ENCODE measurements at places on chromosomes 5 and 9.
A peak's percentile ranks its signal among the peaks of the same experiment; 100 is the strongest.

GRCh38 chr5:130400091-130400490, 495.8 kb downstream of the CHSY3 start:
- no peak for DNase-seq

DNA sequence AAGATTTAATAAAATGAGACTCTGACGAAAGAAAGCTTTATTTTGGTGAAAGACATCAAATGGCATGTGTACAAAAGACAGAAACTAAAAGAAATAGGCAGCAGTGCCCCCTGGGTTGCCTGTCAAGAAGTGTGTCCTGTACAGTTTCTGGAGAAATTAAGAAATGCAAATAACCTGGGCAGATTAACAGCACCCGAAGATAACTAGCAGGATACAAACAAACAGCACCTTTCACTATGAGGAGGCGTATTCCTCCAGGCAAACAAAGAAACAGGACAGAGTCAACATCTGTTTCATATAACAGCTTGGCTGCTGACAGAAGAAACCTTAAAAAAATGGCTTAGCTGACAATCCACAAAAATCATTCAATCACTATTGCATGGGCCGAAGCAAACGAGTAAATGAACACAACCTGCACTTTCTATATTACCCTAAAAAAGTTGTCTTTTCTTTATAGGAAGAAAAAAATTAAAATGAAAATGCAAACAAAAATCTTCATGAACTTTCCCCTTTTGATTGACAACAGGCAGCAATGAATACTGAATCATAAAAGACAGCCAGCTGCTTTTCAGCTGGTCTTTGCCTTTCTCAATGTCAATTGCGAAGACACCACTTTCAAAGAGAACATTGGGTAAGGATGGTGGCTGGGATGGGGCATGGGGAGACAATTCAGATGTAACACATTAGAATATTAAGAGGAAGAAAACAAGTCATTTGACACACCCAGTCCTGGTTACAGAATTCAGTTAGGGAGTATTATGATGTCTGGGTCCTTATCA, 162.1 kb downstream of the ARL15 start:
- no peak for DNase-seq

GRCh38 chr5:121873409-121873808, 21.7 kb downstream of the FTMT start:
- DNase-seq: no peak

DNA sequence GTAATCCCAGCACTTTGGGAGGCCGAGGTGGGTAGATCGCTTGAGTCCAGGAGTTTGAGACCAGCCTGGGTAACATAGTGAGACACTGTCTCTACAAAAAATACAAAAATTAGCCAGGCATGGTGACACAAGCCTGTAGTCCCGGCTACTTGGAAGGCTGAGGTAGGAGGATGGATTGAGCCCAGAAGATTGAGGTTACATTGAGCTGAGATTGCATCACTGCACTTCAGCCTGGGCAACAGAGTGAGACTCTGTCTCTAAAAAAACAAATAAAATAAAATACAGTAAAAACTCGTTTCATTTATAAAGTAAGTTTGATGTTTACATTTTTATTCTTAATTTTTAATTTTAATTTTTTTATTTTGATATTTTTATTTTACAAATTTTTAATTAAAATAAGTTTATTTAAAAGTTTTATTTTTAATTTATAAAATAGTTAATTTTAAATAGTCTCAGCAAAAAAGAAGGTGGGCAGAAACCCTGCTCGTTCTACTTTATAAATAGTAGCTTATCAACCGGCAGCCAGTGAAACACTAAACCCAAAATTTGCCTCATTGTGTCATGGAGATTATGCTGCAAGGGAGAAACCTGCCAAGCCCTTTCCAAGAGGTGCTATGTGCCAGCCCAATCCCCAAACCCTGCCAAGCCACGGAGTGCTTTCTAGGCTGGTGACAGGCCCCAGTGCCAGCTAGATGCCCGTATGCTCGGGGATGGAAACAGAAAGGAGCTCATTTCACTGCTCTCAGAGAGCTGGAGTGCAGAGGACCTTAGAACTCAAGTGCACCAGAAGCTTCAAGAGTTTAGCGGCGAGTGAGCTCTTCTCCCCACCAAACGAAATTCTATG, 38.9 kb downstream of the SERINC5 start:
- no peak for DNase-seq

- no peak for DNase-seq
Measured at GRCh38 chr5:125276096-125276495, 529.7 kb upstream of the ZNF608 start.

DNA sequence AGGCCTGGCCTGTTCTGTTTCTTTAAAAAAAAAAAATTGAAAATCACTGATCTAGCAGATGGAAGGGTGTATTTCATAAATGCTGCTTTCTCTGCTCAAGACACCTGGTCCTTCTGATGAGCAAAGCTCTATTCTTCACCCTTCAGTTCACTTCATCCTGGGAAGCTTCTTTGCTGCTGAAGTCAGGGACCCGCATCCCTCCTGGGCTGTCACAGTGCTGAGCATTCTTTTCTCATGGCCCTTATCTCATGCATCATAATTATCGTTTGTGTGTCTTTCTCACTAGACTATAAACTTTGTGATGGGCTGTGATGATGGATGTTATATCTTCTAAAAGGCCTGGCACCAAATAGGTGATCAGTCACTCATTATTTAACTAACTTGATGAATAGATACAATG, 461.0 kb downstream of the GADD45G start:
- no peak for DNase-seq

DNA sequence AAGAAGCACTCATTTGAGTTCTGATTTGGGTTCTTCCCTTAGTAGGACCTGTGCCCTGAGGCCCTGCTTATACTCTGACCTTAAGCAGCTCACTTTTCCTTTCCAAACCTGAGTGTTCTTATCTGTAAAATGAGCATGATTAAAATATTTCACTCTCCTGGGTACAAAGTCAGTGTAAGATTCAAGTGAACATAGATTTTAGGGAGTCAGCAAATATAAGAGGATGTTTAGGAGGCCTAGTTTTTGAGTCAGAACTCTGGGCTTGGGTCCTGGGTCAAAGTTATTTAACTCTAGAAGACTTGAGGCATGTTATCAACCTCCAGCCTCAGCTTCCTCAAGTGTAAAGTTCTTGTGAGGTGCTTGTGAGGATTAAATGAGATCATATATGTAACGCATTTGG, 8.7 kb upstream of the SPARC start:
- DNase-seq: no peak

- no peak for DNase-seq
Measured at GRCh38 chr9:129868023-129868871, 33.0 kb downstream of the USP20 start.

DNA sequence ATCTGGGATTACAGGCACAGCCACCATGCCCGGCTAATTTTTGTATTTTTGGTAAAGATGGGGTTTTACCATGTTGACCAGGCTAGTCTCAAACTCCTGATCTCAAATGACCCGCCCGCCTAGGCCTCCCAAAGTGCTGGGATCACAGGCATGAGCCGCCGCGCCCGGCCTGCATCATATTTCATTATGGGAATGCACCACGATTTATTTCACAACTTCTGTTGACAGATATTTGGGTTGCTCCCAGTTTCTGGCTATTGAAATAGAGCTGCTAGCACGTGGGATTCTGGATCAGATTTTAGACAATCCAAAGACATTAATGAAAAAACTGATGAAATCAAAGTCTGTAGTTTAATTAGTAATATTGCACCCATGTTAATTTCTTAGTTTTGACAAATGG, 48.4 kb upstream of the FUBP3 start:
- DNase-seq: no peak

DNA sequence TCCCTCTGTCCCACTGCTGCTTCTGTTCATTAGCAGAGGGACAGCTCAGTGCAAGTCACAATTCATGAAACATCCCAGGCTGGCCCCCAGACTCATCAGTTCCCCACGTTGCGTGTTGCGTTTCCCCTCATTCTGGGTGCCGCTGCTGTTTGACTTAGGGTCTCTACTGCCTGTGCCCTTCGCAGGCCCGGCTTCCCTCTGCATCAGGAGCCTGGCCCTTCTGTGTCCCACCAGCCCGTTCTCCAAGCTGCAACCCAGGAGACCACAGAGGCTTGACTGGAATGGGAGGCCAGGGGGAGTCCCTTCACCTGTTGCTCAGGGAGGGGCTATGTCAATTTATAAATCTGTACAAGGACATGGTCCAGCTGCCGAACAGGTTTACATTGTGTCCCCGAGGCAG, 53.9 kb upstream of the SUSD3 start:
- DNase-seq: no peak

DNA sequence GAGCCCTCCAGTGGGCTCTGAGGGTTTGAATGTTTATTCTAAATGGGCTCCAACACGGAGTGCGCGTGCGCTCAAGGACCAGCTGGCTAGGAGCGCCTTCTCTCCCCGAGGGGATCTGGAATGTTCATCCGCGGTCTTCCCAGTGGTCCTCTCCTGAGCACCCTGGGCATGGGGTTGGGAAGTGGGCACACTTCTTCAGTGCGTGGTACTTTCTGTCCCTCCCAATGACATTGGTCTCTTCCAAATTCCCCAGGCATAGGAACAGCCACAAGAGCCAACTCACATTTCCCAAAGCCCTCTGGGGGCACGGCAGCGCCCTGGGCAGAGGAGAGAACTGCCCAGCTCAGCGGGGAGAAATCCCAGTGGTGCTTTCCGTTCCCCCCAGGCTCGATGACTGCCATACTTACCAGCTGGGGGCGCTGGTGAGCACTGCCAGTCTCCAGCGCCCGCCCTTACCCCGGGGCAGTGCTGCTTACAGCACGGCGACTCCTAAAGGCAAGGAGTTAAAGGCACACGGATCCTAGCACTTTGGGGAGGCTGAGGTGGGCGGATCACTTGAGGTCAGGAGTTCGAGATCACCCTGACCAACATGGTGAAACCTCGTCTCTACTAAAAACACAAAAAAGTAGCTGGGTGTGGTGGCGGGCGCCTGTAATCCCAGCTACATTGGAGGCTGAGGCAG, 29.9 kb upstream of the OBP2B start:
- DNase-seq: peak; percentile 75

DNA sequence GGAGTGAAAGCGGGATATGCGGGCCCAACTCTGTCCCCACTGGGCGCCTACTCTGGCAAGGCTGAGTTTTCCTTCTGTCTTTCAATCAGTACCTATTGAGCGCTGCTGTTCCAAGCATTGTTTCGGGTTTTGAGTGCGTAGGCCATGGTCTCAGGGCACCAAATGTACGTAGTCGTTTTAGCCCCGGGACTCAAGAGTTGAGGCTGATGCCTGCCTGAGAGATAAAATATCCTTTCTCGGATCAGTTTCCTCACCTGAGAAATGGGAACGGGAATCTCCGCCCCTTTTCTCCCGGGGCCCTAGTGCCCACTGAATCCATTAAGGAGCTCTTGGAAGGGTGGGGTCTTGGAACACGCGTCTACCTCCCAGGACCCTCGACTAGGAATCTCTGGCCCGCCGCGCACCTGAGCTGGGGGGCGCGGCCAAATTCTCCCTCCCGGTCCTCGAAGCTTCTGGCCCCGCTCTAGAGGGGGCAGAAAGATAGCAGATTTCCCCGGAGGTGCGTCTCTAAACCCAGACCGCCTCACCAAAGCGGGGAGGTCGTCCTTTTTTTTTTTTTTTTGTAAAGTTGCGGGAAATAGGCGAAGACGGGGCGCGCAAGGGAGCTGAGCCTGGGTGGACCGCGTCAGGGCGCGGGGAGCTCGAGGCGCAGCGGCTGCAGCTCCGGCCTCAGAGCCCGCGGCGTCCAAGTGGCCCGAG, 494 bp upstream of the CXXC5 start:
- DNase-seq: no peak

All from activated T-cell treated with anti-CD3 and anti-CD28 coated beads, Interleukin-2, amount 50 U/mL, for 72 hours (primary cell).